ENCODE measurements at places on chromosomes 2 and 18.

GRCh38 chr18:45910405-45911023 is 56.6 kb downstream of the EPG5 start:
- DNase-seq, result peak; percentile 61

DNA sequence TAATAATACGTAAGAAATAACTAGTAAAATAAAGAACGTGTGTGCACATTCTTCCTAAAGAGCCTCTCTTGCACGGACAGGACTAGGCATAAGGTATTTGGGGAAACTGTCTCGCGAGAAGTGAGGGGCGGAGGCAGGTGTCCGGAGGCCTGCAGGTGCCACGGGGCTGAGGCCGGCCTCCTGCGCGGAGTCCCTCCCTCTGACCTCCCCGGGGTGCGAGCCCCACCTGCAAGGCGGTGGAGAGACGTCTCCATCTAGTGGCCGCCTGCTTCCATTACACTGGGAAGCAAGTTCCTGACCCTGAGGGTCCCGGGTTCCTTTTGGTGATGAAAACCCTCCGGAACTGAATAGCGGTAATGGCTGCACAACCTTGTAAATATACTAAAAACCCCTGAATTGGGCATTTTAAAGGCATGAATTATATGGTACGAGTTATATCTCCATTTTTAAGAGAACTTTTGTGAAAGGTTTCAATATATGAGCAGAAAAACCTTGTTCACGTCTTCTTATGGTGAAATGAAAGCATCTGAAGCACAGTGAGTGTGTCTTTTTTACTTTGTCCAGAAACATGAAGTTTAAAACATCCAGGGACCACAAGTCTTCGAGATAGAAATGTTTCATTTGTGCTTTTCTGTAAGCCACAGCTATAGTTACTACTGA is 35.5 kb upstream of the CTDP1 start:
- DNase-seq, result peak; percentile 75

- DNase-seq, result no peak
Measured at GRCh38 chr2:200829258-200829655, 17.5 kb downstream of the BZW1 start.

DNA sequence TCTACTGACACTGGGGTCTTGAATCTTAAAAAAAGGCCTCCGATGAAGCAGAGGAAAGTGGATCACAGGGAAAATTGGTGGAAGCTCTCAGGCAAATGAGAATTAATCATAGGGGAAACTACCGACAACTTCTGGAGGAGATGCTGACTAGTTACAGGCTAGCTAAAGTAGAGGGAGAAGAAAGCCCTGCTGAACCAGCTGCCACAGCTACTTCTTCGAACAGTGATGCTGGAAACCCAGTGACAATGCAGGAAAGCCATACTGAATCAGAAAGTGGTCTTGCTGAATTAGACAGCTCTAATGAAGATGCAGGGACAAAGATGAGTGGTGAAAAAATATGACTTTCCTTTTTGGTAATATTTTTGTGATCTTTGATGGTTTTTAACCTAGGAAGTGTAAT is 44.9 kb upstream of the SLC3A1 start:
- DNase-seq, result no peak

DNA sequence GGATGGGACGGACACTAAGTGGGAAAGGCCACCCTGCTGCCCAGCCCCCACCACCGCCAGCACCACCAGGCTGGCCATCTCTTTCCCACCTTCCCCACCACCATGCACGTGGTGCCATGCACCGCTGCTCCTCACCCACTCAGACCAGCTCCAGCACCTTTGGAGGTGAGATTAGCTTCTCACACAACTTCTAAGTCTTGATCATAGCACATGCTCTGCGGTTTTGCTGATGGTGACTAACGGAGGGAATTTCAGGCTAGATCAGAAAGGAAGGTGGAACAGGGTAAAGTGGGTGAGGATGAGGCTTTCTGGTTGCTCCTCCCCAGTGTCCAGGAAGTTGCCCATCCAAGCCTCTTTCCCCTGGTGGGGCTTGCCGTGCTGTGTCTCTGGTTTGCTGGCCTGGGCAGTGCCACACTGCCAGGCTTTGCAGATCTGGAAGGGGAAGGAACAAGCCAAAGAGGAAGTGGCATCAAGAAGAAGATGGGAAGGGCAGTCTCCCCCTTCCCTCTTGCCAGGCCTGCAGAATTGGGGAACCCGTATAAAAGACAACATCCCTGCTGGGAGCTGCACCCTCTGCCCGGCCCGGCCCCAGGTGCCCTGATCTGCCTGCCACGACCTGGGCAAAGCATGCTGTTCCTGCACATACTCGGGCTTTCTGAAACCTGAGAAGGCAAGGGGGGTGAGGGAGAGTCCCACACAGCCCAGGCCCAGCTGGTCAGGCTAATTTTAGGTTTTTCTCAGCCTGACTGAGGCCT is 44.3 kb upstream of the CAB39 start:
- no peak for DNase-seq

GRCh38 chr2:232511336-232511890 is 8.8 kb upstream of the PRSS56 start:
- no peak for DNase-seq

DNA sequence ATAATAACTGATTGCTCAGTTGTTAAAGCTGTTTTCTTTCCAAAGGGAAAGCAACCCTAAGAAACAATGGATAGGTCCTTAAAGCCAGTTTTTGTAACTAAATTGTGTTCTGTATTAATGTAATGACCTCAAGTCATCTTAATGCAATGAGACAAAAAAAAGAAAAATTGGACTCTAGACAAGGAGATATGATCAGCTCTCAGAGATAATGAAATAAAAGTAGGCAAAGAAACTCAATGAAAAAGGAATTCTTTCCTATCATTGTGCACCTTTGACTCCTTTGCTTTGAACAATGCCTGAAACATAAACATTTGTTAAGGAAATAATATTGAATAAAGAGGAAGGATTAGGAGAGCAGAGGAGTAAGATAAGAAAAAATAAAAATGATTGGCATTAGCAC is 86.1 kb downstream of the RIT2 start:
- no peak for DNase-seq

DNA sequence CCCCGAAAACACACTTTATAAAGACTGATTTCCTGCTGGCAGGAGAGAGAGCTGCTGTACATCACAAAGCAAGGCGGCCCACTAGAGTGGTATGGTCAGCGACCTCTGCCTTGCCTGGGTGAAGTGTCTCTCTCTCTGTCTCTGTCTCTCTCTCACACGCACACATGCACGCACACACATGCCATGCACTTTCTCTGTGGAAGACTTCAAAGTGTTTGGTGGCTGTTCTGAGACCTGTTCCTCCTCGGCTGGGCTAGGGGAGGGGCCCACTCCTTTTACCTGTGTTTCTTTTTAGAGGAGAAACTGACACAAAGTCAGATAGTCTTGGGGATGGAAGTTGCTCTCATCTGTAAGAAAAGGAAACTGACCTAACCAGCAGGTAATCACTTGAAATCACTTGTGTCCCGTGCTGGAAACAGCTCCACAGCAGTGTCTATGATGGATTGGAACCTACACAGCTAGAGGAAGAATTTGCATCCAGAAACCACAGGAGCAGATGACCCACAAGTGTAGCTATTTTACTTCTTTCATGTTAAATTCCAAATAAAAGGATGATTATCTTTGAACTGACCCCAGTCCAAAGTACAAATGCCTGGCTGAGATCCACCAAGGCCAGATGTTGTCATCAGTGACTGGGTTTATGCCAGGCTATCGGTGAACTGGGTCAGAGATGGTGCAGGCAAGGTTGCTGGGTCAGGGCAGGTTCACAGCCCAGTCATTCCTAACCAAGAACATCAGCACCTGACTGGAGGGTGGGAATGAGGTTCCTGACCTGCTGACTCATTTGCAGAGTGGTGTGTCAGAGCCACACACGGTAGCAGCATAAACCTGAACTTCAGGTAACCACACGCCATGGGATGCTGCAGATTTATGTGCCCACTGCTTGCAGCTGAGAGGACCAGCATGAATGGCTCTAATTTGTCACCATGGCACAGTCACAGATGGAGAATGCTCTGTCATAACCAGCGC is 63.0 kb downstream of the NPAS2 start:
- DNase-seq, result no peak

GRCh38 chr2:233247116-233247515 is 4.4 kb upstream of the ATG16L1 start:
- no peak for DNase-seq

DNA sequence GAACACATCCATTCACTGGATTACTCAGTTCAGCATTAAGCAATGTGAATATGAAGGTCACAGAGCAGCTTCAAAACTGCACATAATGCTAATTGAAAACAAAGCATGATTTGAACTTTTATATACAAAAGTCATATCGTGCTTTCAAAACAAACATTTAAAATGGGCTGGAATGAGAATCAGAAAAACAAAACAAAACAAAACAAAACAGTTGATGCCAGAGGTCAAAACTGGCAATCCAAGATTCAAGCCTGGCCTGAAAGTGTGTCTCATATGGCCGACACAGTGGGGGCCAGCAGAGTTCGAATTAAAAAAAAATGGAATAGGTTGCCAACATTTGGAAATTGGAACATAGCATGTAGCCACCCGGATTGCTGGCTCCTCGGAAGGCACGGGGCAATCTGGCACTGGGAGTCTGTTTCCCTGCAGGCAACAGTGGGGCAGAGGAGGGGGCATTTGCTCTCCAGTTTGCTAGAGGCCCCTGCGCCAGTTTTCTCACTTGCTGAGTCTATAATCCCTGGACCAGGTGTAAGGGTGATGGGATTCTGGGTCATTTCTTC is 294.4 kb downstream of the ZNF521 start:
- DNase-seq, result no peak

GRCh38 chr2:157486596-157487270 is 42.8 kb upstream of the CYTIP start:
- no peak for DNase-seq

DNA sequence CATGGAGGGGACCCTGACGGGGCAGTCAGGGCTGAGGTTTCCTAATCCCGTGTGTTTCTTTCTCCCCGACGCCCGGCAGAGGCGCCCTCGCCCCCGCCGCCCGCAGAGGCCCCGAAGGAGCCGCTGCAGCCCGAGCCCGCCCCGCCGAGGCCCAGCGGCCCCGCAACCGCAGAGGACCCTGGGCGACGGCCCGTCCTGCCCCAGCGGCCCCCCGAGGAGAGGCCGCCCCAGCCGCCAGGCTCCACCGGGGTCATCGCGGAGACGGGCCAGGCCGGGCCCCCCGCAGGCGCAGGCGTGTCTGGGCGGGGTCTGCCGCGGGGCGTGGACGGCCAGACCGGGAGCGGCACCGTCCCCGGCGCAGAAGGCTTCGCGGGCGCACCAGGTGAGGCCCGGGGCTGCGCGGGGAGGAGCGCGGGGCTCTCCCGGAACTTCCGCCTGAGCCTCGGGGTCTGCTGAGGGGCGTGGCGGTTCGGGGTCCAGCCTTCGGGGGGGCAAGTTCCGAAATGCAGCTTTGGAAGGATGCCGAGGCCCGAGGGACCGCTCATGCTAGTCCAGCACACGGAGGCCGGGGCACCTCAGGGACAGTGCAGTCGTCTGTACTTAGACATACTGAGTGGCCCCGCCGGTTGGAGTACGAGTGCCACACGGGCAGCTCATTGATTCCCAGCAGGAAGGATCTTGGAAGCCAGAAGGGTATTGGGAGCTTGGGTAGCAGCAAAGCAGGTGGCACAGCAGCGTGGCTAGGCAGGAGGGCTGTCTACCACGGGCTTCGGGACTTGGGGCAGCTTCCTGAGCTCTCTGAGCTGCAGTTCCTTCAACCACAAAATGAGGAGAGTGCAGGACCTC is 60.1 kb downstream of the EMILIN2 start:
- no peak for DNase-seq

GRCh38 chr2:18362696-18363095 is 197.8 kb downstream of the RDH14 start:
- DNase-seq, result no peak

GRCh38 chr2:146642066-146642465 is 1202.8 kb upstream of the ACVR2A start:
- DNase-seq, result no peak

- DNase-seq, result no peak
Measured at GRCh38 chr2:191806396-191806795, 40.5 kb downstream of the CAVIN2 start.

DNA sequence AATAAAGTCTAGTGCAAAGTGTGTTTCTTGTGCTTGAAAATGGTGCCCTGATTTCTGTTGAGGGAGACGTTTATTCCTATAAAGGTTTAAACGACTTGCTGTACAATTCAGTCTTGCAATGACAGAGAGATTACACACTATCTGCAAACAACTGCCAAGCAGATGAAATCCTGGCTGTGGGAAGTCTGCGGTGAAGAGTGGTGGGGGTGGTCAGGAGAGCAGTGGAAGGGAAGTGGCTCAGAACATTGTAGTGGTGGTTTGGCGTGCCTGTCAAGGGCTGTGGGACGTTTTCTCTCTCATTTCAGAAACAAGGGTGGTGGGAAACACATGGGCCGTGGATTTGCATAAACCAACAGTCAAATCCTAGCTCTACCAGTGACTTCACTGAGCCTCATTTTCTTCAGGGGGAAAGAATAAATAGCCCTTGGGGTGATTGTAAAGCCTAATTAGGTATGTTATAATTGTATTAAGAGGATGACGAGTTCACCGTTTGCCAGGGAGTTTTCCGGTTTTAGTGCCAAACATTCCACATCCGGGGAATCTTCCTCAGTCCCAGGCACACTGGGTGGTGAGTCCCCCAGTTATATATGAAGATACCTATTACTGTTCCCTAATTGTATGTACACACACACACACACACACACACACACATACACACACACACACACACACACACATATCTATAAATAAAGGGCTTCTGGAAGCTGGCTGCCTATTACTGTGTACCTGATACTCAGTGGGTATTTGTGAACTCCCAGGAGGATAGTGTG is 115.0 kb downstream of the SPTBN1 start:
- no peak for DNase-seq

DNA sequence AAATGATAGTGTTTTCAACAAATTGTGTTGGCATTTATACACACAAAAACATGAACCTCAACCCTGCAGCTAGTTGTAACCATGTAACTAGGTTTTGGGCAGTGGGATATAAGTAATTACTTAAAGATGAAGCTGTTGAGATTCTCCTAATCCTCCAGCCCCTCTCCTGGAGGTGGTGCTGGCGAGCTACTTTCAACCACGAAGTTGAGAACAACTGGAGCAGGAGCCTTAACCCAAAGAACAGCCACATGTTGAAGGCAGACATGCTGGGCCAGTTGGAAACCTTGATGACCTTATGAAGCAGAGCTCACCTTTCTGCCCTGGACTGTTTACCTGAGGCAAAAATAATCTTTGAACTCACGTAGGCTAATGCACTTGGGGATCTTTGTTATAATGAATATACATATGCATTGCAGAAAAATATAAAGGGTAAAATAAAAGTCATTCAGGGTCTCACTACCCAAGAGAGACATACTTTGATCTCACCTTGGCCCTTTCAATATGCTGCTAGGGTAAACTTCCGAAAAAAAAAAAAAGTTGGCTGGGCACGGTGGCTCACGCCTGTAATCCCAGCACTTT is 89.6 kb upstream of the NPAS2 start:
- DNase-seq, result peak; percentile 22

- DNase-seq, result no peak
Measured at GRCh38 chr18:58721566-58722239, 50.4 kb downstream of the MALT1 start.

DNA sequence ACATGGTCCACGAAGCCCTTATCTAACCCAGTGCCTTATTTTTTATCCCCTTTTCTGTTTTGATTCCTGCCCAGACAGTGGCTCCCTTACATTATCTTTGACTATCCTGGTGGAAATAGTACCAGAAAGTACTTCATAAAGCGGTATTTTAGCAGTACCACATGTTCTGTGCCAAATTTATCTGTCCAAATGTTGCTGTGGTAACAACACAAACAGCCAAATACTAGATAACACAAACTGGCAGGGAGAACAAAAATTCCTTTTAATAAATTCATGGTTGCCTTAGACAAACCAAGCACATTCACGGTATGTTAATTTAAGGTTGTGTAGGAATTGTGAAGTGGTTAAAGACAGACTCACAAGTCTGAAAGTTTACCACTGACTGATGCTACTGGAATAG is 187.9 kb upstream of the LHCGR start:
- no peak for DNase-seq

Measured in T47D (cell line).